ENCODE measurements at places on chromosomes 16 and 17.
A peak's percentile ranks its signal among the peaks of the same experiment; 100 is the strongest.

GRCh38 chr17:21460358-21460757 is 84.2 kb downstream of the KCNJ12 start:
- no peak for DNase-seq

GRCh38 chr17:74408262-74408661 is 23.6 kb upstream of the GPRC5C start:
- DNase-seq = no peak

- DNase-seq = no peak
These were observed 60.3 kb downstream of the RMI2 start for GRCh38 chr16:11405331-11406176.

GRCh38 chr17:33086041-33086440 is 94.4 kb downstream of the SPACA3 start:
- no peak for DNase-seq

GRCh38 chr16:83296505-83296904 is 511.3 kb upstream of the HSBP1 start:
- no peak for DNase-seq

GRCh38 chr17:40095944-40096791 is 4.2 kb downstream of the NR1D1 start:
- peak; percentile 50 for DNase-seq

DNA sequence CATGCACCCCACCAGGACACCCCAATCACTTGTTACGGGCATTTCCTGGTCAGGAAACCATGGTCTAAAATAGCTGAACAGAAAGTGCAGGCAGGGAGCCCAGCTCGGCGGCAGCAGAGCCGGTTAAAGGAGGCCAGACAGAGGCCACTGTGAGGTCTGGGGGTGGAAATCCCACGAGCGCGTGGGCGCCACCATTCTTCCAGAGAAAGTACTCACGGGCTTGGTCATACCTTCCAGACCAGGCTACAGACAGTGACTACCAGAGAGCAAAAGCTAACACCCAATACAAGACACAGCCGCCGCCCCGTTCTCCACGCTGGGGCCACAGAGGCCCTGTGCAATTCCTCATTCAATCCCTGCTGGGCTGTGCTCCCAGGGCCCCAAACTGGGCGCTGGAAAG is 11.9 kb downstream of the CEP131 start:
- DNase-seq = no peak

DNA sequence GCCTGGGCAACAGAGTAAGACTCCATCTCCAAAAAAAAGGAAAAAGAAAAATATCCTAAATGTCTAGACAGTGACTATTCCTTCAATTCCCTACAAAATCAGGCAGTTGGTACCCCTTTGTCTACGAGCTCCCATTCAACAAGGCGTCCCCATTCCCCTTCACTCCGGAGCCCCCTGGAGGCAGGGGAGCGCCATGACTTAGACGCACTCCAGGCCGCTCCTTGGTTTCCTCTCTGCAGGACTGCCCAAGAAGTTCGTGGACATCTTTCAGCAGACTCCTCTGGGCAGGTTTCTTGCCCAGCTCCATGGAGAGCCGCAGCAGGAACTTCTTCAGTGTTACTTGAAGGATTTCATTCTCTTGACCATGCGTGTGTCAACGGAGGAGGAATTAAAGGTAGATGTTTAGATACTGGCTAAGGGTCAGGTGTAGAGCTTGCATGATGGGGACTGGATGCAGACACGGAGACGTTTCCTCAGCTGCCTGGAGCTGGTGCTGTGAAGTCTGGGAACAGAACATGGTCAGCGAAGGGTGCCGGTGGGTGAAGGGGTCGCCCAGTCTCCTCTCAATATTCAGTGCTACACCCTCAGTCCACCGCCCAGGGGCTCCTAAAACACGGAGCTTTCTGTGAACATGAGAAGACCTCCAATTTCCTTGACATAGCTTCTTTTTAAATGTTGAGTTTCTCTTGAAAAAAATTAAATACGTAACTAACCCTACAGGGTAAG is 53.3 kb upstream of the ENDOV start:
- no peak for DNase-seq

GRCh38 chr16:20136446-20136968 is 62.8 kb upstream of the GPR139 start:
- DNase-seq = no peak

GRCh38 chr17:82414548-82415281 is 3.4 kb upstream of the HEXD start:
- peak; percentile 31 for DNase-seq

DNA sequence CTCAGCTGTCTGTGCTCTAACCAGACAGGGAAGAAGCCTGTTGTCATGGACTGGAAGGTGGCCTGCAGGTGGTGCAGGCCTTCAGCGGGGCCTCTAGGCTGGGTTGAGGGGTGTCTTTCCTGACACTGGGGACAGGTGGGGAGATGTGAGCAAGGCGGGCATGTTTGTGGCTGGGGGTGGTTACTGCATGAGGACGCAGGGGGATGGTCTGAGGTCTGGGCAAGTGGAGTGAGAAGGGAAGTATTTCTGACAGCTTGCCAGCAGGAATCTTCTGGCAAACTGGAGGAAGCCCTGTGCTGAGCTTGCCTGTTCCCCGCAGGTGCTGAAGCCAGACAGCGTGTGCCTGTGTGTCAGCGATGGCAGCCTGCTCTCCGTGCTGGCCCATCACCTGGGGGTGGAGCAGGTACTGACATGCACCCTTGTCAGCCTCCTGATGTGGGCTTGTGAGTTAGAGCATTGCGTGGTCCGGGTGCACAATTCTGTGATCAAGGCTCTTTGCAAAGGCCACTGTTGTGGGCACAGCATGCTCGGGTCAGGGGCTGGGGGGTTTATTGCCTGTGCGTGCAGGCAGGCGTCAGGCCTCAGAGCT is 36.2 kb downstream of the PRMT7 start:
- DNase-seq = no peak

- DNase-seq = no peak
These were observed 28.8 kb downstream of the MAP2K3 start for GRCh38 chr17:21313320-21313719.

- DNase-seq = no peak
These were observed 59.6 kb upstream of the CDH13 start for GRCh38 chr16:82567175-82567574.

DNA sequence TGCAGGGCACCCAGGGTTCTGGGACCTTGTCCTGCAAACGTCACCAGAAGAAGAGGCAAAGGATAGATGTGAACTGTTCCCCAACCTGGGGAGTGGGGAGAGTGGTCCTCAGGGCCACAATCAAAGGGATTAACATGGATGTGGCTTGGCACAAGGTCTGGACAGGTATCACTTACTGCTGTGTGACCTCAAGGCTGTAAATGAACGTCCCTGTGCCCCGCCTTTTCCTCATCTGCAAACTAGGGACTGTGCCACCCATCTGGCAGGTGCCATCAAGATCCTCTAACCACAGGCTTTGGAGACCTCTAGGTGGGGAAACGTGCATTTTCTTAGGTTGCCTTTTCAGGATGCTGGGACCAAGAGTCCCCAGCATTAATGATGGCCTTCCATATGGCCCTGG is 25.1 kb downstream of the SLC5A10 start:
- DNase-seq = no peak

DNA sequence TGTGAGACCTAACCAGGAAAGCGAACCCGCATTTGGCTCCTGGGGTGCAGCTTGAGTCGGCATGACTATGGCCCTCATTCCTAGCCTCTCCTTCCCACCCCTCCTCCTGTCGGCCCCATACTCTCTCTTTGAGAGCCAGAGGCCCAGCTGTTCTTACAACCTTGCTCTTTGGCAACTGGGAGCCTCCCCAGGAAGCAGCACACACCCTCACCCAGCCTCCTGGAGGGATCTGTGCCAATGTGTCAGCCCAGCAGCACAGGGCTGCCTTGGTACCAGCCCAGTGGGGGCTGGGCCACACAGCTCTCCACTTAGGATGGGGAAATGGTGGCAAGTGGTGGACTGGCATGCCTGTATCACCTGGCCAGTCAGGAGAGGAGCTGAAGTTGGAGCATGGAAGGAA is 70.3 kb upstream of the LGALS9 start:
- DNase-seq = no peak

DNA sequence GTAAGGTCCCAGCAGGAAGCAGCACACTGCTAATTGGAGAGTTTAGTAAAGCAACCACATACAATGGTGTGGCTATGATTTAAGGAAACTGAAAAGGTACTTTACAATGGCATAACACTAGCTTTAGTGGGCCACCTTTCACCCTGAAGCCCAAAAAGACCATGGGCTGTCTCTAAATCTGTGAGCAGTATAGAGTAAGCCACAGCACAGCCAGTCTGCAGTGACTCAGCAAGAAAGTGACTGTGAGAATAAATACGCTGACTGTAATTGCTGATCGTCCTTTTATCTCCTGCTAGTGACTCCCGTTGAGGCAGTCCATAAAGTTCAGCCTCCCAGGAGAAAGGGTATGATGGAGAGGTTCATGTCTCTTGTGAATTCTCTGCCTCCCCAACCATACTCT is 679.8 kb upstream of the KIF2B start:
- DNase-seq = no peak

GRCh38 chr16:27448532-27449433 is 46.8 kb downstream of the IL21R start:
- DNase-seq = no peak

GRCh38 chr17:70405492-70406220 is 236.3 kb downstream of the KCNJ2 start:
- no peak for DNase-seq

DNA sequence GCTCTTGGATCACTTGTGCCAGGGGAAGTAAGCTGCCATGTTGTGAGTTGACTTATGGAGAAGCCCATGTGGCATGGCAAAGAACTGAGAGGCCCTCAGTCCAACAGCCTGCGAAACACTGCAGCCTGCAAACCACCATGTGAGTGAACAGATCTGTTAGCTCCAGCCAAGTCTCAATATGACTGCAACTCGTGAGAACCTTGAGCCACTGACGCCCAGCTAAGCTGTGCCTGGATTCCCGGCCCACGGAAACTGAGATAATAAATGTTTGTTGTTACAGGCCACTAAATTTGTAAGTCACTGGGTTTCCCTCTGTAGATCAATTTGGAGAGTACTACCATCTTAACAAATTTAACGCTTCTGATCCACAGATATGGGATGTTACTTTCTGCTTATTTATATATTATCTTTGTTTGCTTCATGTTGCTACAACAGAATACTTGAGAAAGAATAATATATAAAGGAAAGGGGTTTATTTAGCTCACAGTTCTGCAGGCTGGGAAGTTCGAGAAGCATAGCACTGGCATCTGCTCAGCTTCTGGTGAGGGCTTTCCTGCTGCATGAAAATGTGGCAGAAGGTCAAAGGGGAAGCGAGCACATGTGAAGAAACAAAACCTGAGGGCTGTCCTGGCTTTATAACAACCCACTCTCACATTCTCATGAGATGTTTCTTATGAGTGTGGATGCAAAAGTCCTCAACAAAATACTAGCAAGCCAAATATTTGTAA is 29.4 kb upstream of the ATP2A3 start:
- DNase-seq = no peak

- no peak for DNase-seq
These were observed 39.0 kb downstream of the PRKCA start for GRCh38 chr17:66341462-66341861.

DNA sequence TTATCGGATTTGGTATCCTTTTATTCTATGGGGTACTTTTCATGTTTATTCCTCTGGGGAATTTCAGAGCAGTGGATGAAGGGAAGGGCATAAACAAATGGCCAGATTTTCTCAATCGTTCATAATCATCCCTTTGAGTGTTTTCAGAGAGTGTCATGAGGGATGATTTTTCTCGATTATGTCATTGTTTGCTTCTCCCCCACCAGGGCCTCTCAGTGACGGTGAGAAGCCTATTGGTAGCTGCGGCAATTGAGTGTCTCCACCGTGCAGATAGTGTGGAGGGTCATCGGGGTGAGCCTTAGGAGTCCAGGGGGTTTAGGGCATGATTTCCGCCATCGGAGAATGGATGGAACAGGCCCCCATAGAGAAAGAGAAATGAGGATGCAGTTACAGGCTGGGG is 57.2 kb downstream of the USP43 start:
- no peak for DNase-seq

- no peak for DNase-seq
These were observed 34.8 kb downstream of the TIMM22 start for GRCh38 chr17:1031711-1032110.

DNA sequence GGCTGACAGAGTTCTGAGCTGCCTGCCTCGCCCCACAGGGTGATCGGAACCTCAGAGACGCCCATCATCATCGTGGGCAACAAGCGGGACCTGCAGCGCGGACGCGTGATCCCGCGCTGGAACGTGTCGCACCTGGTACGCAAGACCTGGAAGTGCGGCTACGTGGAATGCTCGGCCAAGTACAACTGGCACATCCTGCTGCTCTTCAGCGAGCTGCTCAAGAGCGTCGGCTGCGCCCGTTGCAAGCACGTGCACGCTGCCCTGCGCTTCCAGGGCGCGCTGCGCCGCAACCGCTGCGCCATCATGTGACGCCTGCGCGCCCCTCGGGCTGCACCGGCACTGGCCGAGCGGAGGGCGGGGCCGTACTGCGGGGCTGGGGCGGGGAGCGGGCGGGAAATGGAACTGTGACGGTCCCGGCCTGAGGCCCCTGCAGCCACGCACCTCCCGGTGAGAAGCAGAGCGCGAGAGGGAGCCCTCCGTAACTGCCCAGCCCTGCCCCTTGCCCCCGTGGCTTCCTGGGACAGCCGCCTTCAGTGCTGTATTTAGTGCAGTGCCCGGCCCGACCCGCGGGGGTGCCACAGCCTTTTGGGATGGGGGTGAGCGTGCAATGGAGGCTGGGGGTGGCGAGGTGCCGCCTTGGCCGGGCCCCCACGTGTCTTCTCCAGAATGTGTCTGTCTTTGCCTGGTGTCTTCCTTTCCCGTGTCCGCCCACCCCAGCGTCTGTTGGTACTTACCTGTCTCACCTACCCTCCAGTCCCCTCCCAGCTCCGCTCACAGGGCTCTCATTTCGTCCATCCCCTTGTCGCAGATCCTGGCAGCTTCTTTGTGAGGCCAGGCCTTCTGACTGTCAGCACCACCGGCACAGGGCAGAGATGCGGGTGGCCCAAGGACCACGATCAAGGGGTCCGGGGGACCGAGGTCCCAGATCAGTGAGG is 9.8 kb downstream of the RASL10B start:
- DNase-seq = no peak

DNA sequence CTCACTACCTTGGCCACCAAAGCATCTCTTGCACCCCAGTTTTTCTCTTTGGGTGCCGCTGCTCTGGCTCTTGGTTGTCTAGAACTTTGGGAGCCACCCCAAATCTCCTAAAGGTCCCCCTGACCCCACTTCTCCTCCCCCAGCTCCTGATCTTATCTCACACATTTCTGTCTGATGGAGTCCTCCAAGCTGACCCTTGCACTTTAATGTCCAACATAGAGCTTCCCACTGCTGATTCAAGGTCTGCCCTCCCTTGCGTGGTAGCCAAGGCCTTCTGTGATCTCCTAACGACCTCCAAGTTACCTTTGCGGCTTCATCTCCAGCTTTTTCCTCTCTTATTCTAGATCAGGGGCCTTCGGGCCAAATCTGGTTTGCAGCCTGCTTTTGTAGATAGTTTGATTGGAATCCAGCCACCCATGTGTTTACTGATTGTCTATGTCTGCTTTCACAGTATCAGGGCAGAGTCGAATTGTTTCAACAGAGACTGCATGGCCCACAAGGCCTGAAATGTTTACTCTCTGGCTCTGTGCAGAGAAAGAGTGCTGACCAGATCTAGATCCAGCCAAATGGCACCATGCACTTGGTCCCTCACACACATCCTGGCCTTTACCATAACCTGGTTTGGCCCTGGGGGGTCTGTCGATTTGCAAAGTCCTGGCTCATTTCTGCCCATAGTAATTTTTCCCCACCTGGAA is 168.6 kb downstream of the HAPSTR1 start:
- no peak for DNase-seq

- DNase-seq = no peak
These were observed 6.5 kb downstream of the KATNIP start for GRCh38 chr16:27556471-27556870.

GRCh38 chr16:48446534-48446920 is 61.3 kb upstream of the SIAH1 start:
- DNase-seq = no peak
